Glutamatergic neuron (in vitro differentiated cells): ENCODE measurements at places on chromosomes 3 and 15. TPM values are rescaled to one million over a fixed set of nuclear protein-coding genes. Genes with fewer than 3 reads are reported as not detected.

DNA sequence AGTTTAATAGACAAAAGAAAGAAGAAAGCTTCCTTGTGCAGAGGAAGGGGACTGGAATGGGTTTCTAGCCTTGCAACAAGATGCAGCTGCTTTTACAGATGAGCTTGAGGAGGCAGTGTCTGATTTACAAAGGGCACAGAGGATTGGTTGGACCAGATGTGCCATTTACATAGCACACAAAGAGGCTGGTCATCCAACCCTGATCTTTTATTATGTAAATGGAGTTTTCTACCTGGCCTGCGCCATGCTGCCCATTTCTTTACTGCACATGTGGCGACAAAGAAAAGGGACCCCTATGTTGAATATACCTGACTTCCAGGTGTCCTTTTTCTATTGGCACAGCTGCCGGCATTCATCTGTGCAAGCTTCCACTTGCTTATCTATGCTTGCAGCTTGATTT, 409.4 kb upstream of the FRG2C start:
- H3K36me3 ChIP-seq = no peaks in the 10 kb centered on the region
- peaks cover 2% of the 10 kb centered on the region for H3K27me3 ChIP-seq
- H3K4me3 ChIP-seq = no peak overlapping the region
- H3K27ac ChIP-seq = no peak overlapping the region
- no peak for DNase-seq
- peaks cover 3% of the 10 kb centered on the region for H3K4me1 ChIP-seq

GRCh38 chr3:168034152-168034928, 61.4 kb downstream of the GOLIM4 start:
- peaks cover 10% of the 10 kb centered on the region for H3K36me3 ChIP-seq
- peaks cover 8% of the 10 kb centered on the region for H3K4me1 ChIP-seq
- H3K27ac ChIP-seq = no peak overlapping the region
- no peaks in the 10 kb centered on the region for H3K27me3 ChIP-seq
- no peak overlapping the region for H3K4me3 ChIP-seq

DNA sequence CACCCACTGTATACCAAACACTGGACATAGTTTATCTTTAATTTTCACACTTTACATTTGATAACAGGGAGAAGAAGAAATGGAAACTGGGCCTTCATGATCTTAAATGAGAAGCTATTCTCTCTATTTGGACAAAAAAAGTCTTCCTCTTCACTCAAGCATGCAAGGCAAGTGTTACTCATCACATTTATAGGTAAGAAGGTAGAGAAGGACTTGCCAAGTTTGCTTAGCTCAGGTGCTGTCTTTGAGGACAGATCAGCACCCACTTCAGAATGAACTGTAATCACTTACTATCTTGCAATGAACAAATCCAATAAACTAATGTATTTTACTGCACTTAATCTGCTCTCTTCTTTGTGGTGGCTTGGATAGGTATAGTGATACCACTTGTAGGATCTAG, 1.1 kb upstream of the MYH15 start:
- no peak overlapping the region for H3K4me3 ChIP-seq
- no peaks in the 10 kb centered on the region for H3K36me3 ChIP-seq
- DNase-seq = no peak
- no peaks in the 10 kb centered on the region for H3K27me3 ChIP-seq
- H3K4me1 ChIP-seq = no peaks in the 10 kb centered on the region
- H3K27ac ChIP-seq = no peak overlapping the region

GRCh38 chr3:11164607-11165006, 10.3 kb downstream of the HRH1 start:
- H3K4me3 ChIP-seq = no peak overlapping the region
- no peak overlapping the region for H3K27ac ChIP-seq
- peaks cover 8% of the 10 kb centered on the region for H3K36me3 ChIP-seq
- H3K4me1 ChIP-seq = peaks cover 9% of the 10 kb centered on the region
- DNase-seq = no peak
- H3K27me3 ChIP-seq = peaks cover 22% of the 10 kb centered on the region

- no peak for DNase-seq
- no peaks in the 10 kb centered on the region for H3K4me1 ChIP-seq
- H3K27me3 ChIP-seq = peaks cover 2% of the 10 kb centered on the region
- no peak overlapping the region for H3K27ac ChIP-seq
- no peaks in the 10 kb centered on the region for H3K36me3 ChIP-seq
These were observed 256.9 kb downstream of the UBE2E2 start for GRCh38 chr3:23459889-23460546.

- DNase-seq = peak; percentile 39
- H3K4me1 ChIP-seq = peaks cover 18% of the 10 kb centered on the region
- H3K36me3 ChIP-seq = no peaks in the 10 kb centered on the region
- peaks cover 2% of the 10 kb centered on the region for H3K27me3 ChIP-seq
- no peak overlapping the region for H3K27ac ChIP-seq
- H3K4me3 ChIP-seq = no peak overlapping the region
These were observed 36.2 kb upstream of the TSPAN3 start for GRCh38 chr15:77107068-77107467.

DNA sequence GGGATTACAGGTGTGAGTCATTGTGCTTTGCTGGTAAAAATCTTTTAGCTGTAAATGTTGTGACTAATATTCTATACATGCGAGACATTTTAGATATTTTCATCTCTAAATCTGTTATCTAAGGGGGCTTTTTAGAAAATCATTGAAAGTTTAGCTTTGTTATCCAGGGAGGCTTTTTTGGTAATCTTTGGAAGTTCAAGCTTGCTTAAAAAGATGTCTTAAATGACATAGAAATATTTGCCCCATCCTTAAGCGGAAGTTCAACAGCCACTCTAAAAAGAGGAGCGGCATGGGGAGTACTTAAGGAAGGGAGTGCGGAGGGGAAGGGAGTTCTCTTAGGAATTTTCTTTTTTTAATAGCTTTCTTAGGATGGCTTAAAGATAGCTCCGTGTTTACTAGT, 26.1 kb downstream of the DNAJC13 start:
- no peaks in the 10 kb centered on the region for H3K27me3 ChIP-seq
- H3K4me3 ChIP-seq = no peak overlapping the region
- DNase-seq = no peak

GRCh38 chr15:57461541-57461940, 85.2 kb downstream of the CGNL1 start:
- no peaks in the 10 kb centered on the region for H3K36me3 ChIP-seq
- no peaks in the 10 kb centered on the region for H3K4me1 ChIP-seq
- no peaks in the 10 kb centered on the region for H3K27me3 ChIP-seq
- H3K27ac ChIP-seq = no peak overlapping the region
- H3K4me3 ChIP-seq = no peak overlapping the region

- no peak for DNase-seq
- H3K36me3 ChIP-seq = no peaks in the 10 kb centered on the region
- no peak overlapping the region for H3K27ac ChIP-seq
- H3K27me3 ChIP-seq = peaks cover 2% of the 10 kb centered on the region
- peak overlapping the region; percentile 6 for H3K4me3 ChIP-seq
These were observed 3.1 kb downstream of the PPP1R2 start for GRCh38 chr3:195540027-195540426.

- peak; percentile 68 for DNase-seq
- no peaks in the 10 kb centered on the region for H3K36me3 ChIP-seq
- H3K27me3 ChIP-seq = peaks cover 13% of the 10 kb centered on the region
- peak overlapping the region; percentile 96 for H3K27ac ChIP-seq
These were observed 68.8 kb upstream of the ATP2B2 start for GRCh38 chr3:10574101-10574620.

- no peak overlapping the region for H3K27ac ChIP-seq
- H3K36me3 ChIP-seq = no peaks in the 10 kb centered on the region
- peaks cover 10% of the 10 kb centered on the region for H3K4me1 ChIP-seq
- H3K27me3 ChIP-seq = peaks cover 2% of the 10 kb centered on the region
These were observed 48.1 kb downstream of the PLCL2 start for GRCh38 chr3:16932877-16933276.

DNA sequence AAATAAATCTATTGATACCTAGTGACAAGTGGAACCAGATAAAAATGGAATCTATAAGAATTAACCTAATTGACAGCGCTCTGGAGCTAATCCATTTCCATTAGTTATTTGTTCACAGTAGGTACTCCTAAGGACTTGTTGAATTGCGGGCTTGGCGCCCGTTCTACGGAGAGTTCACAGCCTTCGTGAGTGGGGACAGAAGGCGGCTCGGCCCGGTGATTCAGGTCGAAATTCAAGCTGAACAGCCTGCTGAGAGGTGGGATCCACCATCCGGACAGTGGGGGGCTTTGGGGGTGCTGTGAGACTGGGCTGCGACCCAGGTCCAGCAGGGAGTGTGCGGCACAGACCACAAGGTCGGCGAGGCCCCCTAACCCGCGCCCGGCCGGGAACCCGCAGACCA, 779 bp upstream of the CTNNB1 start:
- peak overlapping the region; percentile 90 for H3K4me3 ChIP-seq
- H3K36me3 ChIP-seq = no peaks in the 10 kb centered on the region
- DNase-seq = peak; percentile 34
- H3K27ac ChIP-seq = peak overlapping the region; percentile 79
- H3K4me1 ChIP-seq = peaks cover 28% of the 10 kb centered on the region

DNA sequence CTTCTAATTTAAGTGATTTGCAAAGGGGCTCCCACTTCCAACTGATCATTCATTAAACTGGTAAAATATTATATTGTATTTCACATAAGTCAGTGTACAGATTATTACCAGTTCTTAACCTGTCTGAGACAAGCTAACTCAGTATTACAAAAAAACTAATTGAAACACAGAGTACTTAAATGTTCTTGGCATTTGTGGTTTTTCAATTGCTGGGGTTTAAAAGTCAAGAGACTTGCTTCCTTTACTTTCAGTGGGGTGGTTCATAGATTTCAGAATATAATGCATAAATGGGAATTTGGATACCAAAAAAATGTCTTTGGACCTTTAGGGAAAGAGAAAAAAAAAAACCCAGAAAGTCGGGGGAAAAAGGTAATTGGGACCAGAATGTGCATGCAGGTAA, 85.0 kb downstream of the ATP10A start:
- H3K27me3 ChIP-seq = peaks cover 3% of the 10 kb centered on the region
- H3K36me3 ChIP-seq = no peaks in the 10 kb centered on the region
- peaks cover 8% of the 10 kb centered on the region for H3K4me1 ChIP-seq
- no peak overlapping the region for H3K27ac ChIP-seq
- DNase-seq = no peak

- H3K36me3 ChIP-seq = no peaks in the 10 kb centered on the region
- no peak for DNase-seq
- no peak overlapping the region for H3K27ac ChIP-seq
- H3K4me1 ChIP-seq = peaks cover 9% of the 10 kb centered on the region
- H3K4me3 ChIP-seq = no peak overlapping the region
These were observed 465.8 kb upstream of the ROBO1 start for GRCh38 chr3:80233576-80233975.

DNA sequence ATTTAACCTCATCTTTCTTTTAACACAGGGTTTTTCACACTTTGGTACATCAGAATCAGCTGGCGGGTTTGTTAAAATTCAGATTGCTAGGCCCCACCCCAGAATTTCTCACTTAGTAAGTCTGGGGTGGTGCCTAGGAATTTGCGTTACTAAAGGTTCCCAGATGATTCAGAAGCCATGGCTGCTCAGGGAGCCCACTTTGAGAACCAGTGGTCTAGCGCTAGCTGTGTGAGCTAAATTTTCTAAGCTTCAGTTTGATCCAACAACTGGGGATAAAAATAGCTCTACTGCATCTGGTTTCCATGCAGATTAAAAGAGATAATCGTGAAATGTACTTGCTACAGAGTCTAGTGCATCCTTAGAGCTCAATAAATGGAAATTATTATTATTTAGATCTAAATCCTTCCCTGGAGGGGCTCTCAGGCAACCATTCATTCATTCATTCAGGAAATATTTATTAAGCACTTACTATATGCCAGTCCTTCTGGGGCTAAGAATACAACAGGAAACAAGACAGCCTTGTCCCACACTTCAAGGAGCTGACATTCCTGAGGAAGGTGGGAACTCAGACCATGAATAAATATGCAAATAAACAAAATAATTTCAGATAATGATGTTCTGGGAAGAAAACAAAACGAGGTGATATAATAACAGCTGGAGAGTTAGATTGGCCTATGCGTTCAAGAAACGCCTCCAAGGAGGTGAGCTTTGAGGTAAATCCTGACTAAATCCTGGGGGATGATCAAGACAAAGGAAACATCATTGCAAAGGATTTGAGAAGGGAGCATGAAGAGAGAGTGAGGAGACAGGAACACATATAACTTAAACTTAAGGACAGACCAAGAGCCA, 3.9 kb upstream of the CIDEC start:
- H3K4me3 ChIP-seq = no peak overlapping the region
- H3K36me3 ChIP-seq = no peaks in the 10 kb centered on the region
- no peak overlapping the region for H3K27ac ChIP-seq
- no peak for DNase-seq
- H3K27me3 ChIP-seq = no peaks in the 10 kb centered on the region

DNA sequence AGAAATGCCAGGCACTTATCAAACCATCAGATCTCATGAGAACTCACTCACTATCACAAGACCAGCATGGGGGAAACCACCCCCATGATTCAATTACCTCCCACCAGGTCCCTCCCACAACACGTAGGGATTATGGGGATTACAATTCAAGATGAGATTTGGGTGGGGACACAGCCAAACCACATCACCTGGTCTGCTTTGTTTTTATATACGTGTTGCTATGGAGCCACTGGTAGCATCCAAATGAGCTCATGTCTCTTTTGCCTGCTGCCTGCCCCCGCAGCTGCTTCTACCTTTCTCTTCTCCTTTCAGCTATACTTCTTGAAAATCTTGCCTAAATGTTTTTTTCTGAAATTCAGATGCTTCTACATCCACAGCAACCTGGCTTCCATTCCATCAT, 26.8 kb upstream of the PCOLCE2 start:
- no peak overlapping the region for H3K27ac ChIP-seq
- no peak overlapping the region for H3K4me3 ChIP-seq
- peaks cover 4% of the 10 kb centered on the region for H3K36me3 ChIP-seq
- H3K27me3 ChIP-seq = peaks cover 2% of the 10 kb centered on the region
- DNase-seq = no peak

- no peak for DNase-seq
- H3K27ac ChIP-seq = no peak overlapping the region
- peaks cover 7% of the 10 kb centered on the region for H3K4me1 ChIP-seq
- peaks cover 2% of the 10 kb centered on the region for H3K27me3 ChIP-seq
These were observed 68.7 kb downstream of the LRTM1 start for GRCh38 chr3:54859184-54859583.

DNA sequence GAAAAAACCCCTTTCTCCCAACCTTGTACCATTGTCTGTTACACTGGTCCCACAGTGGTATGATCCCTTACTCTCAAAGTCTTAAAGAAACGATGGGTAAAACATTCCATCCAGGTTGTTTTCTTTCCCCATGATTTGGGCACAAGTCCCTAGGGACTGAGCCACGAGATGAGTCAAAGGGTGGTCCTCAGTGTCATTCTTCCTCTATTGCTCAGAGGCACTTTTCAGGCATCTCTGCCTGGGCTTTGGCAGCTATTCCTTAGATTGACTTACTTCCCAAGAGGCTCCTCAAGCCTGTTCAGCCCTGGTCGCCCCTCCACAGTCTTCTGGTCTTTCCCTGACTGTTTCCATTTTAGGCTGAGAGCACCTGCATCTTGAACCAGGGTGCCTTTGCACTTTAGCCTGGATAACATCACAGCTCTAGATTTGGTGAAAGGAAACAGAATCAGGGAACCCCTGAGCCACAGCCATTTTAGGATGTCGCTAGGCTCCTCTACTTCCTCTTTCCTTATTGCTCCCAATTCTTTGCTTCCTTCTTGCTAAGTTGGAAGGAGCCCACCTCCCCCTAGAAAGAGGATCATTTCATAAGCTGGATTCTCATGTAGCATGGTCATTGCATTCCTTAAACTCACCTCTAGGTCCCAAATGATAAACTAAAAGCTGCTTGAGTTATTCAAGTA, 131.0 kb upstream of the TPRG1 start:
- H3K4me1 ChIP-seq = no peaks in the 10 kb centered on the region
- DNase-seq = no peak
- H3K27ac ChIP-seq = no peak overlapping the region
- no peak overlapping the region for H3K4me3 ChIP-seq
- H3K36me3 ChIP-seq = no peaks in the 10 kb centered on the region

The BTLA gene
- not detected for total RNA-seq

The CSPG4 gene
- 1.1 TPM for total RNA-seq

The SEMA7A gene
- 16.2 TPM for total RNA-seq

The SLC51A gene
- not detected for total RNA-seq

The OSTN gene
- 3.8 TPM for total RNA-seq
